LoVo (cell line): ENCODE measurements at places on chromosomes 3 and 15.
A peak's percentile ranks its signal among the peaks of the same experiment; 100 is the strongest.

GRCh38 chr3:154275965-154276364 is 48.3 kb downstream of the DHX36 start:
- no peak for DNase-seq

- DNase-seq, result no peak
These were observed 21.3 kb downstream of the LRIG1 start for GRCh38 chr3:66479532-66479947.

GRCh38 chr3:41769106-41769505 is 192.8 kb downstream of the ULK4 start:
- no peak for DNase-seq

DNA sequence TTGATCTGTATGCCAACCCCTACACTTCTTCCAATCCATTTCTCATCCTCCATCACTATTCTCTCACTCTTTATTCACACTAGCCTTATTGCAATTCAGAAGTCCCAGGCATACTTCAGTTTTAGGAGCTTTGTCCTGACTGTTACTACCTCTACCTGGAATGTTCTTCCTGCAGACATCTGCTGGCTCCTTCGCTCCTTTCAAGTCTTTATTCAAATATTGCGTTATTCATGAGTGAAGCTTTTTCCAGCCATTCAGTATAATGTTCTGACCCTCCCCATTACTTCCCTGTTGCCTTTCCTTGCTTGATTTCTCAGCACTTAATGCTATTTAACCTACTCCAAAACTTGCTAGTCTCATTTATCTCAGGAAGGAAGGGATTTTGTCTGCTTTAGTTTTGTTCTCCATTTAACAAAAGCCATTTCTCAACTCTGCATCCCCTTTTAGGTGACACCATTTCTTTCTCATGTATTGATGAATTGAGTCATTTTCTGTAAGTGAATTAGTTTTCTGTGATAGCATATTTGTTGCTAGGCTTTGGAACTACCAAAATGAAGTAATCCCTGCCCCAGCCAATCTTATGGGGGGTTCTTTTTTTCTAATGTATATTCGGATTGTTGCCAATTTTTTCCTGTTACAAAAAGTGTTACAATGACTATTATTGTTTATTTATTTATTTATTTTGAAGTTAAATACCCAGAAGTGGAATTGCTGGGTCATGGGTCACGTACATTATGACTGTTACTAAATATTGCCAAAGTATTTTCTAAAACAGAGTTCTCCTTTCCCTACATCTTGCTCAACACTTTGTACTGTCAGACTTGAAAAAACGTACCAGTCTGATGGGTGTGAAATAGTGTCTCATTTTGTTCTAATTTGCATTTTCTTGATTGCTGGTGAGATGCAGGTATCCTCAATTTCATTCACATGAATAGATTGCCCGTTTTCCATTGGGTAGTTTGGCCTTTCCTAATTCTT is 9.4 kb downstream of the ATP11B start:
- DNase-seq, result no peak

- no peak for DNase-seq
These were observed 45.7 kb downstream of the TPRA1 start for GRCh38 chr3:127544803-127545201.

DNA sequence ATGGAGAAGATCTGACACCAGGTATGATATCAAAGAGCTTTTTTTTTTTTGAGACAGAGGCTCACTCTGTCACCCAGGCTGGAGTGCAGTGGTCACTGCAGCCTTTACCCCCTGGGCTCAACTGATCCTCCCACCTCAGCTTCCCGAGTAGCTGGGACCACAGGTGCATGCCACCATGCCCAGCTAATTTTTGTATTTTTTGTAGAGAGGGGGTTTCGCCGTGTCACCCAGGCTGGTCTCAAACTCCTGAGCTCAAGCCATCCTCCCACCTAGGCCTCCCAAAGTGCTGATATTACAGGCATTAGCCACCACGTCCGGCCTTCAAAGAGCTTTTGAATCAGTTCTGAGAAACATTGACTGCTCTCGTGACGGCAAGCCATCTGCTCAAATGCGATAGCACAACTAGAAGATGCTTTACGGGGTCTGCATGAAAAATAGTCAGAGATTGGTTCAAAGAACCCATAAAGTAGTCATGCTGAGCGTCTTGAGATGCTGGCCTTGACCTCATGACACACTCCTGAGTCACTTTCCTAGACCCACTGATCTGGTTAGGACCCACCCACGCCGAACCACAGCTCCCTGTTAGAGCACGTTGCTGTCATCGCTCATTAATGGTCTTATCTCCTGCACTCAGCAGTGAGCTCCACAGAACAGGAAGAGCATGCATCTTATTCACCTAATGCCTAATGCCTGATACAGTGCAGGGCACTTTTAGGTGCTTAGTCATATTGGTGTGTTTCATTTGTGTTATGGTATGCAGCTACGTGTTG is 57.0 kb upstream of the NR2F2 start:
- DNase-seq, result peak; percentile 80

- no peak for DNase-seq
These were observed 208.4 kb downstream of the PLOD2 start for GRCh38 chr3:145952536-145952935.

DNA sequence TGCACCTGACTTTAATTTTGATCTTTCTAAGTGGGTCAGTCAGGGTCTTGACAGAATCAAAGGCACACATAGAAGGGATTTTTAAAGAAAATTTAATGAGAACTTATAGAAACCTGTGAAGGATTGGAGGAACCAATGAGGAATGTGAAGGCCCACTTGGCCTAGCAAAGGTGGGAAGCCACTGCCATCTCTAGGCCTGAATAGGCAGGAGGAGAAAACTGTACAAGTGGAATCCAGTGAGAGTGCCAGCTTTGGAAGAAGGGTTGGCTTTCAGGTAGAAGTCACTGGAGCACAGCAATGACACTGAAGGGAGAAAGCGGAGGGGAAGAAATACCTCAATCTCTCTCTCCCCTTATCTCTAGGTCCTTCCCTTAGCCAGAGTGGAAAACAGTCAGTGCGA is 380.7 kb upstream of the KCNMB2 start:
- no peak for DNase-seq

- no peak for DNase-seq
These were observed 326.3 kb downstream of the ARRDC4 start for GRCh38 chr15:98286831-98287230.

DNA sequence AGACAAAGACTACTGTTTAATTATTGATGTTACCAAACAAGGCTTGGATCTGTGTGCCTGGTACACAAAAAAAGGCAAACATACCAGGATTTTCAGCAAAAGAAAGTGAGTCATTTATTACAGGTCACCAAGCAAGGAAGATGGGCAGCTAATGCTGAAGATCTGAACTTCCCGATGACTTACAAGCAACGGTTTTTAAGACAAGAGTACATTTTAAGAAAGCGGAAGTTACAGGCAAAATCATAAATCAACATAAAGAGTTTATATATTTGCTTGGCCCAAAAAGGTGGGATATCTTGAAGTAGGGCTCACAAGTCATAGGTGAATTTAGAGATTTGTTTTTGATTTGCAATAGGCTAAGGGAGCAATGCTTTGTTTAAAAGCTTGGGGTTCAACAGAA is 125.4 kb upstream of the SPATA16 start:
- DNase-seq, result no peak

GRCh38 chr3:103791786-103792515 is 1357.1 kb downstream of the ZPLD1 start:
- no peak for DNase-seq

DNA sequence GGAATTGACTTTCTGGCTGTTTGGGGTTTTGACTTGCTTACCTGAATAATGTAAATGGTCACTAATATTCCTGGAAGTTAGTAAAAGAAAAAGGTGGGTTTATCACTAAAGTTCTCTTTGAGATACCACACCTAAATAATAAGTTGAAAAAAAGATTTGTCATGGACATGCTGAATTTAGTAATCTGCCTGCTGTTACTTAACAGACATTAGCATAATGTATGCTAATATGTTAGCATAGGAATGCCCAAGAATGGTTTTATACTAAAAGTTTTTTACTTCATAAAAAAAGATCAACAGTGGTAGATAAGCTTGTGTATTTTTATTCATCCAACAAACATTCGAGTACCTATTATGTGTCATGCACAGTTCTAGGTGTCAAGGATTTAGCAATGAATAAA is 36.5 kb downstream of the GMPS start:
- DNase-seq, result no peak

DNA sequence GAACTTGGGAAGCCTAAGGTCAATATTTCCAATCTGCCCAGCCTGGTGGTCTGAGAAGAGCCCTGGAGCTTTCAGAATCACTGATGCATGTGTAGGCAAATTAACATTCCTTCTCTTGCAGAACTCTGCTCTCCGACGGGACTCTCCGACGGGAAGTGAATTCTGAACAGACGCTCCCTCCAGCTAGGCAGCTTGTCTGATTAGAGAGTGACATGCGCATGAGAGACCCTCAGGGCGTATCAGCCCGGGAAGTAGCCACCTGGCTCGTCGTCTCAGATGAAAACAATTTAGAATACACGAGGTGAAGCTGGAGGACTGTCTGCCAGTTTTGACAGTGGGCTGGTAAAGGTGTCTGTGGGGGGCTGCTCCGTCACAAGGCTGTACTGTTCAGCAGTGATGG is 103.1 kb downstream of the DGKG start:
- no peak for DNase-seq

DNA sequence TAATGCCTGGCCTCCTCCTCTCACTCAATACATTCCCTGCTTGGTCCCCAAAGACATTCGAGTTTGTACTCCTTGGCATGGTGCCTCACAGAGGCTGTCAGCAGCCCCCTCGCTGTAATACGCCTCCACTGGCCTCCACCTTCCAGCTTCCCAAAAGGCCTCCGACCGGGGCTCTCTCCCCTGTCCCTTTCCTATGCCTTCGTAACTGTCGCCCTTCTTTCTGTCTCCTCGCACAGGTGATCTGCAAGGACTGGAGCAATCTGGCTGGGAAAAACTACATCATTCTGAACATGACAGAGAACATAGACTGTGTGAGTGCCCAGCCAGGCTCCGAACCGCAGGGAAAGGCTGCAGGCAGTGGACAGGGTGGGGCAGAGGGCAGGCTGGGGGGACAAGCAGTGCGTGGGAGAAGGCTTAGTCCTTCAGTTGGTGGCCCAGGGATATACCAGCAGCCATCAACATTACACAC is 10.7 kb upstream of the ABTB1 start:
- DNase-seq, result no peak

- no peak for DNase-seq
These were observed 194.6 kb downstream of the GABRG3 start for GRCh38 chr15:27165590-27165989.

GRCh38 chr15:88513195-88513594 is 33.3 kb downstream of the DET1 start:
- peak; percentile 70 for DNase-seq

GRCh38 chr3:64908251-64908685 is 220.5 kb upstream of the ADAMTS9 start:
- DNase-seq, result no peak

DNA sequence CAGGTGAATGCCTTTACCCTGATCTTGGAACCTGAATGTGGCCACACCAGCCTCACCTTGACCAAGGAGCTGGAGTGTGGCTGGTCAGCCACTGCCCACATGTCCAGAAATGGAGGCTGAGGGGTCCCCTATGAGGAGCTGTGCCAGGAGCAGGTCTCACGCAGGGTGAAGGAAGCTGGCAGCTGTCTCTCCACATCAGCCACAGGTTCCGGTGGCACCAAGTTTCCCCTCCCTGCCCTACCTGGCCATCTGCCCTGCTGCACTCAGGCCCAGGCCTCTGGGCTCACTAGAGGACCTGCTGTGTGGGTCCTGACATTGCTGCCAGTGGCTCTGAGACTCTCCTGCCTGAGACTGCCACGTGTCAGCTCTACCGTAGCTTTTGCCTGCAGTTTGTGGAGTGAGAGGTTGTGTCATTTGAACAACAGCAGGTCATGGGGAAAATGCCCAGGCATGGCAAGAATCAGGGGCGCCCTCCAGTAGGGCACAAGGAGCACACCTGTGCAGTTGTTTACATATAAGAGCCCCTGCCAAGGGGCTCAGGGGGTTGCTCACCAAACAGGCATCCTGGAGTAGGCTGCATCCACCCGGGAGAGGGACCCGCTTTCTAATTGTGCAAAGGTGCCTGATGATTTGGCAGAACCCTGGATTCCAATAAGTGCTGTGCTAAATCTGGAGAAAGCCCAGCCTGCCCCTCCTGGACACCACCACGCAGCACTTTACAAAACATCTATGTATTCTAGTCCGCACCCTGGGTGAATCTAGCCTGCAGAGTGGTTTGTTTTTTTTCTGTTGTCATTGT is 258.5 kb upstream of the TLE3 start:
- DNase-seq, result no peak

GRCh38 chr3:59576606-59577005 is 526.8 kb upstream of the CFAP20DC start:
- DNase-seq, result no peak

- no peak for DNase-seq
These were observed 40.5 kb upstream of the SEC13 start for GRCh38 chr3:10361375-10361774.

DNA sequence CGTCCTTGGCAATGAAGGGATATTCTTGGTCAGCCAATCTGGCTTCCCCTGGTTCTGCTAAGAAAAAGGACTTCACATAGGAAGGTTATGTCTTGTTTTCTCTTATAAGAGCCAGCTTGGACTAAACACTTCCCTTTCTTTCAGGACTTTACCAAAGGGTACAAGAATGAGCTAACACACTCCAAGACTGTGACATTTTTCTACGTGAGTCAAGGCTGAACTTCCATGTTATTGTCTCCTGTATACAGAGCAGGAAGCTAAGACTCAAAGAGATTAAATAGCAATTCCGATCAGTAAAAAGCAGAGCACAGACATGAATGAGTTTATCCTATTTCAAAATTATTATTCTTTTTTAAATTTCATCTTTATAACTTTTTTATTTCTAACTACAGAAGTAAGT is 63.3 kb upstream of the STT3B start:
- no peak for DNase-seq

GRCh38 chr3:53194210-53195065 is 33.4 kb downstream of the PRKCD start:
- no peak for DNase-seq

DNA sequence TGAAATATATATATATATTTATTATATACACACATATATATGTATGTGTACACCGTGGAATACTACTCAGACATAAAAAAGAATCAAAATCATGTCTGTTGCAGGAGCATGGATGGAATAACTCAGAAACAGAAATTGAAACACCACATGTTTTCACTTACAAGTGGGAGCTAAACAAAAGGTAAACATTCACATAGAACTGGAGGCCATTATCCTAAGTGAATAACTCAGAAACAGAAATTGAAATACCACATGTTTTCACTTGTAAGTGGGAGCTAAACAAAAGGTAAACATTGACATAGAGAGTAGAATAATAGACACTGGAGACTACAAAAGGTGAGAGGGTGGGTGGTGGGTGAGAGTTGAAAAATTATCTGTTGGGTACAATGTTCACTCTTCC is 171.5 kb upstream of the GOLIM4 start:
- no peak for DNase-seq

- no peak for DNase-seq
These were observed 428.7 kb downstream of the TBC1D5 start for GRCh38 chr3:17313746-17314145.

GRCh38 chr15:70627734-70628548 is 135.4 kb downstream of the UACA start:
- DNase-seq, result no peak

GRCh38 chr15:100341239-100341749 is 481 bp downstream of the ADAMTS17 start:
- DNase-seq, result no peak

- no peak for DNase-seq
These were observed 21.8 kb downstream of the CRABP1 start for GRCh38 chr15:78361771-78362506.

GRCh38 chr3:27756877-27757276 is 34.8 kb upstream of the EOMES start:
- DNase-seq, result no peak
